ENCODE measurements at places on chromosomes 4 and X.

DNA sequence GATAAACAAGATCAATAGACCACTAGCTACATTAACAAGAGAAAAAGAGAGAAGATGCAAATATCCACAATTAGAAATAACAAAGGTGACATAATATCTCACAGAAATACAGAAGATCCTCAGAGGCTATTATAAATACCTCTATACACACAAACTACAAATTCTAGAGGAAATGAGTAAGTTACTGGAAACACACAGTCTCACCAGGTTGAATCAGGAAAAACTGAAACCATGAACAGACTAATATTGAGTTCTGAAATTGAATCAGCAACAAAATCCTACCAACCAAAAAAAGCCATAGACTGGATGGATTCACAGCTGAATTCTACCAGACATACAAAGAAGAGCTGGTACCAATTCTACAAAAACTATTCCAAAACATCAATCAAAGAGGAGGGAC is 211.8 kb upstream of the CPEB2 start:
- no peak overlapping the region for H3K27ac ChIP-seq
- no peak overlapping the region for H3K4me3 ChIP-seq
- H3K27me3 ChIP-seq, result no peaks in the 10 kb centered on the region
- DNase-seq, result no peak

- H3K36me3 ChIP-seq, result no peaks in the 10 kb centered on the region
- peaks cover 18% of the 10 kb centered on the region for H3K4me1 ChIP-seq
- H3K27ac ChIP-seq, result no peak overlapping the region
- DNase-seq, result no peak
- H3K27me3 ChIP-seq, result no peaks in the 10 kb centered on the region
- H3K4me3 ChIP-seq, result no peak overlapping the region
Measured at GRCh38 chr4:141335166-141335565, 114.5 kb downstream of the ZNF330 start.

DNA sequence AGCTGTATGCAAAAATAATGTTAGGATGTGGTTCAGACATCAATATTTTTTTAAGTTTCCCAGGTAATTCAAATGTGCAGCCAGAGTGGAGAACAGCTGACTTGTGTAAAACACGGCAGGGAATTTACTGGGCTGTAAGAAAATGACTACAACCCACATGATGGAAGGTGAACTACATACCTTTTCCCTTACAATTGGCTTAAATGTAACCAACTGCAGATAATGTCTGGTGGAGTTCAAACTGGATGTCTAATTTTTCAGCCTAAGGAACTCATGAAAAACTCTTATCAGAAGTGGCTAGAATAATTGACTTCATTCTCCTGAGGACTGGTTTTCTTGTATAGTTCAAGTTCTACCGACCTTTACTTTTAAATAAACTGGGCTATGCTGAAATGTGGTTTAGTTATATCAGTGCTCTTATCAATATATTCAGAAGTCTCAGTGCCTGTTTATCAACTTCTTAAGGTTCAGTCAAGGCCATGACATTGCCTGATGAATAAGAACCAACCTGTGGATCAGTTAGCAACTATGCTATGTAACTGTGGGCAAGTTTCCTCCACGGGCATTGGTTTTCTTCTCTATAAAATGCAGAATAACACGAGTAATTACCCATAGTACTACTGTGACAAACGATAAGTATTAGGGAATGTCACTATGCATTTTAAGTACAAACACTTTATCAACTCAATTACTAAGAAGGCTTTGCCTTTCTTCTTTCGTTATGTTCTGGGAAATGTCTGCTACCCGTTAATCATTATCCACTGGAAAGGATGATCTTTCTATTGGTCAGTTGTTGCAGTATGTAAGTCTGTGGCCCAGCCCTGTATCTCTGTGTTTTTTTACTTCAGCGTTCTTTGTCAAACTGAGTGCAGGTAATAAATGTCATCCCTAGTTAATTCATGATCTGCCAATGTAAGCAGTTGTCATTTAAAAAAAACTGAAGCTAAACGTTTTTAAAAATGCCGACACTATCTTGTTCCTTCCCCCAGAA is 181.6 kb downstream of the PCDH7 start:
- H3K27ac ChIP-seq, result no peak overlapping the region
- peaks cover 39% of the 10 kb centered on the region for H3K4me1 ChIP-seq
- no peaks in the 10 kb centered on the region for H3K36me3 ChIP-seq

DNA sequence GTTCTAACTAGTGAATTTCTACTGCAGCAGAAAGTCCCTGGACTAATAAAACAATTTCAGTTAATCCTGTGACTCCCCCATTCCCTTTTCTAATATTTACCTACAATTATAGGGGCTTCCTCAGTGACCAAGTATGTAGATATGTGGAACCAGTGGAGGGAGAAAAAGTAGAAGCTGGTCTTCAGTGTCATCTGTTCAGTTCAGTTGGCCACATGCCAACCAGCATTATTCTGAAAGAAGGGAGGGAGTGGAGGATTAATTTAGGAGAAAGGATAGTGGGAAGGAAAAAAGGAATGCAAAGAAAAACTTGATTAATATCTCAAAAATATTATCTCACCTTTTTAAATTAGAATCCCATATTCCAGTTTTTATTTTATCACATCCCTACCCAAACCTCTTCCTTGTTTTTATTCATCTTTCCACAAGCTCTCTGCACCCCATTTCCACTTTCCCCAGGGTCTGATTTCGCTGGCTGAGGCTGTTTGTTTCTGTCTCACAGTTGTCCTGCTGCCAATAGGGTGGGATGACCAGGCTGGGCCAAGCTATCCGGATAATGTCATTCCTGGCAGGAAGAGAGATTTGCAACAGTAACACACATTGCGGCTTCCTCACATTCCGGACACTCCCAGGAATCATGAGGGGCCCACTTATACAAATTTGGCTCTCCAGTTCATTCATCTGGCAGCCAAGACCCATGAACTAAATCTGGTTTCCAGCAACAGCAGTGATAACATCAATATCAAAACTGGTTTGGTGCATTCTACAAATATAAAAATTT is 24.6 kb upstream of the ANTXR2 start:
- no peak overlapping the region for H3K4me3 ChIP-seq
- DNase-seq, result no peak
- H3K27me3 ChIP-seq, result no peaks in the 10 kb centered on the region
- no peaks in the 10 kb centered on the region for H3K36me3 ChIP-seq
- no peaks in the 10 kb centered on the region for H3K4me1 ChIP-seq

DNA sequence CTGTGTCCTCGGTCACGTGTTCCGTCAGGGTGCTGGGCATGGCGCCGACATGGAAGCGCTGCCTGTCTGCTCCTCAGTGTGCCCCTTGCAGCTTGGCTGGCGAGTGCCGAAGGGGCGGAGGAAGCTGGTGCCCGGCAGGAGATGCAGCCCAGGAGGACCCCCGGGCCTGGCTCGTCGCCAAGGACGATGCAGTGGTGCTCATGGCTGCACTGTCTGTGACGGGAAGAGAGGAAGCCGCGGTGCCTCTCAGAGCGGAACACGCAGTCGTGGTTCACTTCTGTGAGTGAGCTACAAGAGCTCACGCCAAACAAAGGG is 38.1 kb downstream of the FGFRL1 start:
- no peak overlapping the region for H3K27ac ChIP-seq
- H3K36me3 ChIP-seq, result no peaks in the 10 kb centered on the region
- H3K4me1 ChIP-seq, result peaks cover 23% of the 10 kb centered on the region
- no peak for DNase-seq
- H3K4me3 ChIP-seq, result no peak overlapping the region

GRCh38 chr4:54942721-54943120 is 182.7 kb downstream of the KDR start:
- DNase-seq, result no peak
- H3K36me3 ChIP-seq, result no peaks in the 10 kb centered on the region
- no peak overlapping the region for H3K4me3 ChIP-seq
- no peaks in the 10 kb centered on the region for H3K4me1 ChIP-seq
- no peaks in the 10 kb centered on the region for H3K27me3 ChIP-seq
- no peak overlapping the region for H3K27ac ChIP-seq

DNA sequence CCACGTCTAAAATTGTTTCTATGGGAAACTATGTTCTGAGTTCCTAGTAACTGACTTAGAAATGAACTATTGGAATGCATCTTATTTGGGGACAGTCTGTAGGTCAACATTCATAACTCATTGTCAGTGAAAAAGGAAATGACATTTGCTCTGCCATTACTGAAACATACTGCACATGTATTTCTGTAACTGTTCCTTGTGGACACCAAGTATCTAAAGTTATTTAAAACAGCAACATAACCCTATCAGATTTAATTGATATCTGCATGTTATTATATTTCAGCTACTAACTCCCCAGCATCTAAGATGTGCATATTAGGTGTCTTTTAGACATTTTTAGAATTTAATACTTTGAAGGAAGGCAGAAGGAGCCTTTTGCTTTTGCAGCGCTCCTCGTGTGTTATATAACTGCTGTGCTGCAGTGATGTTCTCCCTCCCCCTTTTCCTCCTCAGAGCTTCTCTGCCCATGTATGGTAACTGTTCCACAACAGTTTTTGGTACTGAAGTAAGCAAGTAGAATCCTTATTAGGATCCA is 37.2 kb upstream of the TMEM131L start:
- H3K4me1 ChIP-seq, result peaks cover 28% of the 10 kb centered on the region
- H3K36me3 ChIP-seq, result no peaks in the 10 kb centered on the region
- no peaks in the 10 kb centered on the region for H3K27me3 ChIP-seq
- peak overlapping the region; percentile 27 for H3K4me3 ChIP-seq
- peak overlapping the region; percentile 33 for H3K27ac ChIP-seq
- no peak for DNase-seq

GRCh38 chrX:19034025-19034424 is 50.1 kb upstream of the PHKA2 start:
- no peak overlapping the region for H3K4me3 ChIP-seq
- no peak overlapping the region for H3K27ac ChIP-seq
- no peak for DNase-seq
- H3K27me3 ChIP-seq, result no peaks in the 10 kb centered on the region

DNA sequence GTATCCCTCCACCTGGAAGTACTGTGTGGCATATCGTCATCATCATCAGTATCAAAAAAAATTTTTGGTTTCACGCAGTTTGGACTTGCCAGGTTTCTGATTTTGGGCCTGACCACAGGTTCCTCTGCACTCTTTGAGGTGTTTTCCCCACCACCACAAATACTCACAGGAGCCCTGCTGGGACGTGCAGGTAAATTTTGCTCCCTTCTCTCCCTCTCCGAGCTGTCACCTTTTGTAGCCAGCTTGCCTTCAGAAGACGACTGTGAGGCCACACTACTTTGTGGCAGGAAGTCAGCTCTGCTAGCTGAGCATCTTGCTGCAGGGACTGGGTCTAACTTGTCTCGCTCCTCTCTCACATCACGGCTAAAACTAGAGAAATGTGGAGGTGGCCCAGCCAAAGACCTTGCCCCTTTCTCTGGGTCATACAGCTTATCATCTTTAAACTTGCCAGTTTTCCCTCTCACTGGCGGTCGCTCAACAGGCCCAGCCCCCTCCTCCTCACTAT is 2.8 kb downstream of the PJA1 start:
- H3K27me3 ChIP-seq, result no peaks in the 10 kb centered on the region
- H3K4me3 ChIP-seq, result no peak overlapping the region
- peaks cover 14% of the 10 kb centered on the region for H3K4me1 ChIP-seq
- H3K27ac ChIP-seq, result no peak overlapping the region

DNA sequence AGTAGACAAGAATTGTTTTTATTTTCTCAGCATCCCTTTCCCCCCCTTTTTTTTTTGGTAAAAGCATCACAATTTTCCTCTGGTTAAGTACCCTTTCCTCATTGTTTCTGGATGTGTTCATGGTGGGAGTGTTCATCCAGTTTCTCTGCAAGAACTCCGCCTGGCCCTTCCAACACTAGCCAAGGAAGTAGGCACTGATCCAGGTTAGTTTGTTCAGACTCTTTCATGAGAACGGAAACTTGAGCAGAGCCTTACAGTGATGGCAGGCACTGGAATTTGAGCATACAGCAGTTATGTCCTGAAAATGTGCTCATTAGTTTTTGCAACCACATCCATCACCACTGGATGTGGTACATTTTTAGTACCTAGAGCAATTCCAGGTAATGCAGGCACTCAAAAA is 336.1 kb upstream of the BOD1L1 start:
- no peak for DNase-seq
- H3K36me3 ChIP-seq, result no peaks in the 10 kb centered on the region
- H3K4me1 ChIP-seq, result peaks cover 18% of the 10 kb centered on the region
- no peak overlapping the region for H3K27ac ChIP-seq
- H3K4me3 ChIP-seq, result no peak overlapping the region

DNA sequence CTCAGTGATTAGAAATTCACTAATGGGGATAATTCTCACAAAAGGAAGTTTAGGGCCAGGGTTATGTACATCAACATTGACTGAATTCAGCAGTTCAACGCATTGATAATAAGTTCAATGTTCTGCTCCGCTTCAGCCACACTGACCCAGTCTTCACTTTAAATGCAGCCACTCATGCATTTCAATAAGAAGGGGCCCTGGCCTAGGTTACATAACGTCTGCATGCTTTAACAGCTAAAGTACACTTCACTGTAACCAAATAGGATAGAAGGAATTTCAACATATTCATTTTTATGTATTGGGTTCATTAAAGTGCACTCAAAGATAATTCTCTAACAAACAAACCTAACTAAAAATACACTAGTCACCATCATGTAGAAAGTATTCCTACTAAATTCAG is 12.8 kb upstream of the TSPAN7 start:
- no peaks in the 10 kb centered on the region for H3K27me3 ChIP-seq
- H3K27ac ChIP-seq, result no peak overlapping the region
- no peaks in the 10 kb centered on the region for H3K36me3 ChIP-seq
- H3K4me1 ChIP-seq, result no peaks in the 10 kb centered on the region

DNA sequence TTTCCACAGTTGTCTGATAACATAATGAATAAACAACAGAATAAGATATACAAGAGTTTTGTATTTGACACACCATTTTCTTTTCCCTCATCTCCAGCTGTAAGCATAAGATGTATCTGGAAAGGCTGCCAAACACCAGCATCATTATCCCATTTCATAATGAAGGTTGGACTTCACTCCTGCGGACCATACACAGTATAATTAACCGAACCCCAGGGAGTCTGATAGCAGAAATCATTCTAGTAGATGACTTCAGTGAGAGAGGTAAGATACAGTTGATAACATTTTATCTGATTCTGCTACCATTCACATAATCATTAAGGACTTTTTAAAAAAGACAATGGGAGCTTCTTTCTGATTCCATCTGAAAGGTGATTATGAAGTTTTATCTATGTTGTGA is 535.2 kb downstream of the GALNTL6 start:
- no peaks in the 10 kb centered on the region for H3K27me3 ChIP-seq
- no peak overlapping the region for H3K27ac ChIP-seq
- no peaks in the 10 kb centered on the region for H3K4me1 ChIP-seq
- H3K4me3 ChIP-seq, result no peak overlapping the region
- no peak for DNase-seq

DNA sequence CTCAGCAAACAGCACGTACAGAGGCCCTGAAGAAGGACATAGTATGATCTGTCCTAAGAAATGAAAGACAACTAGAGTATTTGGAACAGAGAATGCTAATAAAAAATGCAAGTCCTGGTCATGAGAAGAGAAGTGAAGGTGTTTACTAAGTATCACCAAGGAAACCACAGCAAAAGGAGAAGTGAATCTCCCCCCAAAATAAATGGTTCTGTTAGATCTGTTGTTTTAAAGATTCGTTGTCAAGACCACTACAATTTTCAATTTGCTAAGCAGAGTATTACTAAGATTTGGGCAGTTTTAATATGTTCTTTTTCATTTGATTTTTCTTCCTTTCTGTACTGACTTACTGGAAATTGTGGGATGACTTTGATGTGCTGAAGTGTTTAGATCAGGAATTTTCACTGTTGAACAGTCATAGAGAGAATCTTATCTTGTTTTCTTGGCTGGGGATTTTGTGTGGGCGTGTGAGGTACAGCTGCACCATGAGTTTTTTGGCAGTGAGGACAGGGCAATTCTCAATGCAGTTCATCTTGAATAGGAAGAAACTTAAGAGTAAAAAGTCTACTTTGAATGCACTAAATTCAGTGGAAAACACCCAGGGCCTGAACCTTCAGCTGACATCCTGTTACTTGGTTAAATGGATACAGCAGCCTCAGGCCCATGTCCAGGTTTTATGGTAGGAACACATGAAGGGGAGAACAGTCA is 132.2 kb downstream of the STIM2 start:
- H3K27ac ChIP-seq, result no peak overlapping the region
- H3K36me3 ChIP-seq, result no peaks in the 10 kb centered on the region
- H3K4me3 ChIP-seq, result no peak overlapping the region
- peaks cover 26% of the 10 kb centered on the region for H3K4me1 ChIP-seq
- no peaks in the 10 kb centered on the region for H3K27me3 ChIP-seq
